ENCODE measurements at places on chromosomes 5 and 9.
A peak's percentile ranks its signal among the peaks of the same experiment; 100 is the strongest.

DNA sequence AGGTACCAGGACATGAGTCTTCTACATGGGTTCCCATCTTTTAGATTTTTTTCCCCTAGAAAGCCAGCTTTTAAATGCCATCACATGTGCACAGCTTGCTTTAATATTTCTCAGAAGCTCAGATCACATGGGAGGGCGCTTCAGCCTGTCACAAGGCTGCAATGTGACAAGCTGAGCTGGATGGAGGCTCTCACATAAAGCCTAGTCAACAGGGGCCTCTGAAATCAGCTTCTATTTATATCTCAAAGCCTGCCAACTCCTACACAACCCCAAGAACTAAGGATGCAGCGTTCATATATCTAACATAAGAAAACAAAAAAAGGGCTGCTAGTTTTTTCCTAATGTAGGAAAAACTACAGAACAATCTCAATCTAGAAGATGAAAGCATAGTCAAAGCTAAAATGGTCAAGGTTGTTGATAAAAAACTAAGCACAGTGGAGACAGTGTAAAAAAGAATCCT, 2.3 kb downstream of the ZFAND5 start:
- DNase-seq, result no peak

GRCh38 chr9:17829064-17829463, 250.2 kb downstream of the SH3GL2 start:
- DNase-seq, result no peak

DNA sequence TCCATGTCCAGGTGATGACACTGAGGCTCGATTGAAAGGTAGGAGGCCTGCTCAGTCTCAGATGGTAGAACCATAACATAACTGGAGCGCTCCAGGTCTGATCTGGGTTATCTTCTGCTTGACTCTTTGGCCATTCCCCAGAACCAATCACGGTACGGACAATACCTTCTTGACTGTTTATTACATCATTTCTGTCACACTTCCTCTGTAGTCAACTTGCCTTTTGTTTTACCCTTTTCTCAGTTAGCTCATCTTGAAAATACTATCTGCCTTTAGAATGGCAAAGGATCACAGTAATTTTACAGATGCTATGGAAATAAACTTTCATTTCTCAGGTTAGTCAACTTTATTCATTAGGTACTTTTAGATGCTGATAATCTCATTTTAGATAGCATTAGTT, 22.4 kb downstream of the GLRA1 start:
- no peak for DNase-seq

DNA sequence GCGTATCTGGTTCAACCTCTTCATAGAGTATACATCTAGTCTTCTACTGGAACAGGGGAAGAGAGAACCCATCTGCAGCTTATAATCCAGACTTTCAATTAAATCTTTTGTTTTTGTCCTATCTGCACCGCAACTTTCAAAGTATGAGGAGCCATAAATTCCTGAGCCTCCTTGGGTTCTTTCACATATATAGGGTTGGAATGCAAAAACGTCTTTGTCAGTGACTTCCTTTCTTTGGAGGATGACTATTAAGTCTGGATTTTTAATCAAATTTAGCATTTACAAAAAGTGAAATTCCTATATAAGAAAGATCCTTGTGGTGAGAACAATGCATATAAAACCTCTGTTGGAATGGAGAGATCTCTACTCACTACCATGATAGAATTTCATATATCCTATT, 370.8 kb downstream of the TMEM38B start:
- no peak for DNase-seq

GRCh38 chr5:17069995-17070511, 134.0 kb upstream of the MYO10 start:
- DNase-seq, result peak; percentile 57

- no peak for DNase-seq
Observed at GRCh38 chr9:121683652-121684051, 32.2 kb downstream of the DAB2IP start.

GRCh38 chr5:156981481-156981880, 18.5 kb upstream of the TIMD4 start:
- DNase-seq, result no peak

GRCh38 chr5:125056671-125057485, 310.4 kb upstream of the ZNF608 start:
- no peak for DNase-seq

Measured in NCI-H510A (cell line).